ENCODE measurements at places on chromosomes 2 and 18. TPM values are rescaled to one million over a fixed set of nuclear protein-coding genes. Genes with fewer than 3 reads are reported as not detected.

- DNase-seq: no peak
Measured at GRCh38 chr2:238277695-238278094, 10.7 kb downstream of the PER2 start.

DNA sequence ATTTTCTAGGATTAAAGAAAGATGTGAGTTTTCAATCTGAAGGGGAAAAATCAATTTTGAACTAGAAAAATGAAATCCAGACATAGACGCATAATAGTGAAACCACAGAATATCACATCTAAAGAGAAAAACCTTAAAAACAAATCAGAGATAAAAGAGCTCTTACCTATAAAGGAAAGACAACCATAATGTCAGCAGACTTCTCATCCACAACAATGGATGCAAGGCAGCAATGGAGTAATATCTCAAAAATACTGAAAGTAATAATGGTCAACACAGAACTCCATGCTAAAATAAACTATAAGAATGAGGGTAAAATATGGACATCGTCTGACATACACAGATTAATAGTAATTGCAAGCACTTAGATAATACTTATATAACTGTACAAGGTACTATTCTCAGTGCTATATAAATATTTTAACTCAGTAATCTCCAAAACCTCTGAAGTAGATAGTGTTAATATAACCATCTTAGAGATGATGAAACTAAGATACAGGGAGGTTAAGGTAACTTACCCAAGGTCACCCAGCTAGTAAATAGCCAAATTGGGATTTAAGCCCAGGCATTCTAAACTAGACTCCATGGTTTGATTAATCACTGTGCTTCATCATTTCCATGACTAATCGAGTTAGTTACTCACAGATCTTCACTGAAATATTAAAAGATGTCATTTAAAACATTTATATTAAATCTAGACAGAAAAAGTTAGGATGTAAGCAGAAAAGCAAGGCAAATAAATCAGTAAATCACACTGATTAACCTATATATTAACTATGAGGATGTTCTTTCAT, 89.4 kb upstream of the SPTBN1 start:
- no peak for DNase-seq

DNA sequence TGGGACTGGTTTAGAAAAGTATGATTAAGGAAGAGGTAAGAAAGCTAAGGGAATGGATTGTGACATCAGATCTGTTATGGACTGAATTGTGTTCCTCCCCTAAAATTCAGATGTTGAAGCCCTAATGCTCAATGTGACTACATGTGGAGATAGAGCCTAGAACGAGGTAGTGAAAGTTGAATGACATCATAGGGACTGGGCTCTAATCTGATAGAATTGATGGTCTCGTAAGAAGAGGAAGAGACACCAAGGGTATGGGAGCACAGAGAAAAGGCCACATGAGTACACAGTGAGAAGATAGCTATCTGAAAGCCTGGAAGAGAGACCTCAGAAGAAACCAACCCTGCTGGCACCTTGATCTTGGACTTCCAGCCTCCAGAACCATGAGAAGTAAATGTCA, 178.3 kb downstream of the TRIB2 start:
- no peak for DNase-seq

GRCh38 chr2:198762441-198762840, 695.3 kb downstream of the SATB2 start:
- no peak for DNase-seq

GRCh38 chr2:127909019-127909418, 23.3 kb upstream of the AMMECR1L start:
- DNase-seq: no peak

DNA sequence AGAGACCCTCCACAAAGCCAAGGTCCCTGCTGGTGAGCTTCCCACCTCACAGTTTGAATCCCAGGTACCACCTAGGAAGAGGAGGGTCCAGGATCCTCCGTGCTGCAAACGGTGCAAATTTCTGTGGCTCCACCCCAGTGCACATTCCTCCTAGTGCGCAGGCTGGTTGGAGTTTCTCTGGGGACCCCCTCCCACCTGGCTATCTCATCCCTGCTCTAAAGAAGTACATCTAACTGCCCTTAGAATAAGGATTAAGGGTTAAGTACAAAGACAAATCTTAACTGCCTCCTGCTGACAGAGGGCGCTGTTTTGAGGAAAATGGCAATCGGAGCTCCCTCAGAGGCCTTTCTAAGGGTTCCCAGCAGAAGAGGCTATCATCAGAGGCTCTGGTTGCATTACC, 109.6 kb upstream of the FSIP2 start:
- DNase-seq: no peak

GRCh38 chr2:62270728-62271127, 74.8 kb downstream of the B3GNT2 start:
- no peak for DNase-seq

- no peak for DNase-seq
Measured at GRCh38 chr2:149224543-149224942, 105.8 kb upstream of the LYPD6 start.

DNA sequence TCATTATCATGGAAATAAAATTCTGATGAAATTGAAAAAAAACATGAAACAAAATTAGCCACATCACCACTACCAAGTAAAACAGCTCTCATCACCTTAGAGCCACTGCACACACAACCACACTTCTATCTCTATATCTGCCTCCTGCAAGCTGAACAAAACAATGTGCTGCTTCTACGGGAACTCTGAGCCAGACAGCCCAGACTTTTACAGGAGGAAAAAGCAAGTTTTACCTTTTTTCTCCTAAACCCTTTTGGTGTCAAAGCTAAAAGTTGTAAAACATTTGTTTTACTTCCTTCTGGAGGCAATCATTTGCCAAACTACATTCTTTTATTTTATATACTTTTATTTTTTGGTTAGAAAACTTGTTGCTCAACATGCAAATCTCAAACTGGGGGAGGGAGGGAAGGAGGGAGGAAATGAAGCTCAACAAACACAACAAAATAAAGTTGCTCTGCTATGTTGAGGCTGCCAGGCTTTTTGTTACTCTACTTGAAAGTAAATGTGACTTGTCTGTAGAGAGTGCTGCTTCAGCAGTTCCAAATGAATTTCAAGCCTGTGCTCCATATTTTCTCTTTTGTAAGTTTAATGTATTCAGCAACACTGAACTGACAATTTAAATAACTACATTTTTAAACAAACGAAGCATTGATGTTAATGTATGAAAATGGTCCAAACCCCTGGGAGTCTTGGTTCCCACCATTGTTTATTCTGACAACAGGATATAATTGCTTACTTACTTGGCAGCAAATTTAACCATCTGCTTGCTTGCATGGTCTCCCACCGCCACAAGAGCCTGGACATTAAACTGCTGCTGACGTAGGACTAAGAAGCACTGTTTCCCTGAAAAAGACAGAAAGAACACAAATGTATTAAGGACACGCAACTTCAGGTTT, 24.5 kb downstream of the DARS1 start:
- no peak for DNase-seq

DNA sequence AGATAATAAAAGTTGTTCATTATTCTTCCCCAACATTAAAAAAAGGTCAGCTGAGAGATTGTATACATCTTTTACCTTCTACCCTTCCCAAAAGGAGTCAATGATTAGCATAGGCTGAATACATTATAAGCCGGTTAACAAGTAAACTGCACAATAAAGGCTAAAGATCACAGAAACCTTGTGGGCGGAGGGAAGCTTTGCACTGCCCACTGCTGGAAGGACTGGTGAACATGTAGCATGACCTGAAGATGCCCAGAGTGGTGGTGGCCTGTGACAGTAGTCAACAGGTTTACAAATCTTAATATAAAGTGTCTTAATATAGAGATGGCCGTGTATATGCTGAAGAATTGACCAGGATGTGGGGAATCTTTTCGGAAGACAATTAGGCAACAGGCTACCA, 35.6 kb downstream of the ARL5A start:
- no peak for DNase-seq

DNA sequence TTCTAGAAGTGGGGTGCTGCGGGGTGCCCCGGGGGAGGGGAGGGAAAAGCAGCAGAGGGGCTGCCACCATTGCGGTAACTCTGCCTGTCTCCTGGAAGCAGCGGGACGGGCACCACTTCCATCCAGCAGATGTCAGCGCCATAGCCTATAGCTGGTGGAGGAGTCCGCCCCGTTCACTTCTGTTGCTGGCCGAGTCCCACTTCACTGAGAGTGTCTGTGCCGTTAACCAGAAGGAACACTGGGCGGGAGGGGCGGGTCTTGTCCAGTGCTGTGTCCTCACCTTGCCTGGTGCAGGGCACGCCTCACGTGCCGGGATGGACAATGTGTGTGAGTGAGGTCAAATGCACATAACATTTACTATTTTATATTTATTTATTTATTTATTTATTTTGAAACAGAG, 19.3 kb upstream of the ODC1 start:
- DNase-seq: no peak

DNA sequence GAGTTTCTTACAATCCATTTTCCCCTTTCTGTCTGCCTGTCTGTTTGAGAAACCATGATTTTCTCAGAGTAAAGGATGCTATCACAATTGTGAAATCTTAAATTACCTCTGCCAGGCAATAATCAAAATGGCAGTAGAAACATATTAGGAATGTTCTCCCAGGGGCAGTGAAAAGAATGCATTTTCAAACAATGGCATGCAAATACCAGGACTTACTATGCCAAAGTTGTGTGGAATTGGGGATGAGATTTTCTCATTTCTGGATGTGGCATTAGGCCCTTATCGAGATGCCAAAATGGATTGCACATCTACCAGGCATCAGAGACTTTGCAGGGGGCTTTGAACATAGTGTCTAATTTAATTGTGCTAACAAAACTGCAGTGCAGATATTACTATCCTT, 821.4 kb downstream of the RNF144A start:
- no peak for DNase-seq

DNA sequence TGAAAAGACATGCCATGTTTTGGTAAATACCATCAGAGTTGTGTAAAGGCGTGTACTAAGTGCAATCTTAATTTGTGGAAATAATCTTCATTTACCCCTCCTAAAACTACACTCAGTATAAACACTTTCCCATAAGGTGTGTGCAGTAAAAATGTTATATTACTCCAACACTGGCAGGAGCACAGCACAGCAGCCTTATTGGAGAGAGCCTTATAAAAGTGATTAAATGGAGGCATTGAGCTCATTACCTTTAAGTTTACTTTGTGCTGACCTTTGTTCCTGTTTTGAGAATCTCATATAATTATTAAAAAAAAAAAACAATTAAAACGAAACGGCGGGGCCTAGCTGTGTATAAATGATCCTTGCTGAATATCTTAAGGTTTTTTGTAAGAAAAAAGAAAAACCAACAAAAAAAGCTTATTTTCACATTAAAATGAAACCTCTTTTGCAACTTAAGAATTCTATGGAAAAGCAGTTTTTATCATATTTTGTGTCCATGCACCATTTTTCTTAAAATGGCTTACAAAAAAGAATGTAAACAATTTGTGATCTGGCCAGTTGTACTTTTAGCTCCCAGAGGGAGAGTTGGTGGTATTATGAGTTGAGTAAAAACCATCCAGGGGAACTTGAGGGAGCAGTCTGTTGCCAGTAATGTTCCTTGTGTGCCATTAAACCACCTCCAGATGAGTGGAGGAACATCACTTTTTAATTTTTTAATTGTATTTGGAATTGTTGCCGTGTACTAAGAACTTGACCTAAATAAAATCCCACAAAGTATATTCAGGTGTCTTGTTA, 103.4 kb downstream of the ABI2 start:
- DNase-seq: no peak

GRCh38 chr2:191255756-191256312, 10.6 kb downstream of the MYO1B start:
- no peak for DNase-seq

- no peak for DNase-seq
Measured at GRCh38 chr2:105510761-105511528, 112.1 kb upstream of the FHL2 start.

GRCh38 chr2:50729306-50730049, 302.5 kb downstream of the NRXN1 start:
- no peak for DNase-seq

DNA sequence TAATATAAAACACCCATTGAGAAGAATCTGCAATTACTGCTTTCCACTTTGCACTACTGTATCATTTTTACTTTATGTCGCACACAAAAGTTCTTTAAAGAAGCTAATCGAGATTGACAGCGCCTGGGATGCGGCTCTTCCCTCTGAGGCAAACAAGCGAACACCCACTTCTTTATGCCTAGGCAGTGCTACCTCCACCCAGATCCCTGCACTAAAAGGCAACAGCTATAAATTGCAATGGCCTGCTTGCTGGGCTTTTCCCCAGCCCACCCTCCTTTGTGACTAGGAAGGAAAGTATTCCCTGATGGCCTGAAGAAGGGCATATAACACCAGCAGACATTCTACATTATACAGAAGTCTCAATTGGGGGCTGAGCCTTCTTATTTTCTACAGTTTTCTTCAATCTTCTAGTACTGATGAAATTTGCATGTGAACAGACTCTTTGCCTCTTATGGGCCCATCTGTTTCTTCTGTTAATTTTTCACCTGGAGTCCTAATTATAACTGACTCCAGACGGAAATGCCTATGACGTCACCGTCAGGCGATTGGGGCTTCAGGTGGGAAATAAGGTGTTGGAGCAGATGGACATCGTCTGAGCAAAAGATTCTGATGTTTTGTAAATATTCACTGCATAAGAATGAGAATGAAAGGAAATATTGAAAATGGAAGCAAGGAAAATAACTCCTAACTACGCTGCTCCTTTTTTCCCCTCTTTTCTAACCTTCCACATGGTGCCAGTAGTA, 138.9 kb upstream of the DCC start:
- no peak for DNase-seq

- no peak for DNase-seq
Measured at GRCh38 chr2:127585270-127585807, 49.9 kb downstream of the MYO7B start.

DNA sequence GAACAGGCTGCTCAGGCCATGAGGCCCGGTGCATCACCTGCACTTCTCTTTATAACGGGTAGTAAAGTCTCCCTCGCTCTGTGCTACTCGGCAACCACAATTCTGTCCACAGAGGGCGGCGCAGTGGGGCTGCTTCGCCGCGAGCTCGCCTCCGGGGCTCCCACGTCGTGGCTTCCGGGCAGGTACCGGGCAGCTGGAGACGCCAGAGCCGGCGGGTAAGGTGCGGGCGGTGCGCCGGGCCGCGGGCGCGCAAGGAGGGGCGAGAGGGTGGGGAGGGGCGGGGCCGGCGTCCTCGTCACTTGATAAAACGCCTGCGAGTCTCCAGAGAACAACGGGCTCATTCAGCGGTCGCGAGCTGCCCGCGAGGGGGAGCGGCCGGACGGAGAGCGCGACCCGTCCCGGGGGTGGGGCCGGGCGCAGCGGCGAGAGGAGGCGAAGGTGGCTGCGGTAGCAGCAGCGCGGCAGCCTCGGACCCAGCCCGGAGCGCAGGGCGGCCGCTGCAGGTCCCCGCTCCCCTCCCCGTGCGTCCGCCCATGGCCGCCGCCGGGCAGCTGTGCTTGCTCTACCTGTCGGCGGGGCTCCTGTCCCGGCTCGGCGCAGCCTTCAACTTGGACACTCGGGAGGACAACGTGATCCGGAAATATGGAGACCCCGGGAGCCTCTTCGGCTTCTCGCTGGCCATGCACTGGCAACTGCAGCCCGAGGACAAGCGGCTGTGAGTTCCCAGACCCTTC, at the start of gene ITGA6:
Gene ITGA6, plus strand, starts transcription at position 331 of the 734 bp plus-strand sequence.
- peak; percentile 81 for DNase-seq

NTSR2 gene
- not detected for total RNA-seq

IL36B gene
- not detected for total RNA-seq

HOXD12 gene
- total RNA-seq: not detected

PDE1A gene
- total RNA-seq: not detected

ARL5A gene
- total RNA-seq: 25.8 TPM

REG3A gene
- total RNA-seq: not detected

NPAS2 gene
- 8.9 TPM for total RNA-seq

SERPINB10 gene
- not detected for total RNA-seq

TMEFF2 gene
- total RNA-seq: not detected

Measured in naive thymus-derived CD4-positive, alpha-beta T cell (primary cell).